ENCODE measurements at places on chromosomes 16 and 17.

DNA sequence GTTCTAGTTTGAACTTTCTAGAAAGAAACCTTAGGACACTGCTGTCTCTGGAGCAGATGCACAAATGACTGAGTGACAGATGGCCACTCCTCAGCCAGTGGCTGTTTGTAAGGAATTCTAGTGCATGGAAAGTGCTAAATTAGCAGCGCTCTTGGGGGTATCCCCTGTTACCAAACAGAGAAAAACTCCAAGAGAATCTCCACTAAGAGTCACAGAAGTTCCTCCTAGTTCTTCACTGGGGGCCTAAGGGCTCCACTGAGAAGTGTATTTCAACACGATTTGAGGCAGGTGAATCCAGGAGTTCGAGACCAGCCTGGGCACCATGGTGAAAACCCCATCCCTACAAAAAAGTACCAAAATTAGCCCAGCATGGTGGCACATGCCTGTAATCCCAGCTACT is 18.1 kb upstream of the IRF8 start:
- no peak for DNase-seq

- DNase-seq, result no peak
Observed at GRCh38 chr17:20010099-20010863, 1.1 kb downstream of the SPECC1 start.

GRCh38 chr16:49491106-49491670 is 117.6 kb downstream of the C16orf78 start:
- no peak for DNase-seq

- DNase-seq, result no peak
Observed at GRCh38 chr17:28871056-28871579, 16.3 kb downstream of the ERAL1 start.

DNA sequence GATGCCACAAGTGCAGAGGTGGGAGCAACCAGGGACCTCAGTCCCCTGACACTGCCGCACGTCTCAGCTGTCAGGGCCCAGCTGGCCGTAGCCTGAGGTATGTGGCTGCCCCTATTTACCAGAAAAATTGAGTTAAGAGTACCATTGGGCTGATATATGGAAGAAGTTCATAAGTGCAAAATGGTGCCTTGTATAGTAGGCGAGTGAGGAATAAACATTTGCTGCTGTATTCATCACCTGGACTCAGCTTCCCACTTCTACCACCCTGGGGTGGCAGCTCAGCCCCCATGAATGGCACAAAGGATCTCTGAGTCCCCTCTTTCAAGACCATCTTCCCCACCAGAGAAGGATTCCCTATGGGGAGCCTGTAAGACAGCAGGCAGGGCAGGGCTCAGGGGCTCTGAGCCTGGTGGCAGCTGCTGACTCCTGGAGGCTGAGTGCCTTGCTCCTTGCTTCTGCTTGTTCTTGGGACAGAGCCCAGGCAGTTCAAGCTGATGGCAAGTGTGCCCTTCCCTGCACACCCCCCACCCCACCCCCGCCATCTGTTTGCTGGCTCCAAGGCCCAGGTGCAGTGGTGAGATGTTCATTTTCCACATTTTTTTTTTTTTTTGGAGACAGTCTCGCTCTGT is 29.0 kb downstream of the TRPV2 start:
- DNase-seq, result no peak

- no peak for DNase-seq
Observed at GRCh38 chr16:50308237-50308965, 42.0 kb downstream of the ADCY7 start.

GRCh38 chr17:18380471-18381157 is 3.0 kb downstream of the EVPLL start:
- DNase-seq, result no peak
